ENCODE measurements at places on chromosomes 4 and X. TPM values are rescaled to one million over a fixed set of nuclear protein-coding genes. Genes with fewer than 3 reads are reported as not detected.

The RHOXF2B gene
- polyA plus RNA-seq, result not detected

The BMX gene
- 2.3 TPM for polyA plus RNA-seq

The EVC2 gene
- 4.0 TPM for polyA plus RNA-seq

The ARHGAP36 gene
- polyA plus RNA-seq, result 522 TPM

The MAGEA9B gene
- polyA plus RNA-seq, result not detected

The DMP1 gene
- polyA plus RNA-seq, result not detected

The KIAA1210 gene
- 0.12 TPM for polyA plus RNA-seq

The ASIC5 gene
- not detected for polyA plus RNA-seq

The SLC10A4 gene
- 1.0 TPM for polyA plus RNA-seq

The AMOT gene
- polyA plus RNA-seq, result 39.0 TPM

The ATP1B4 gene
- polyA plus RNA-seq, result 296 TPM

The ESX1 gene
- not detected for polyA plus RNA-seq

The TRPC5OS gene
- polyA plus RNA-seq, result 0.21 TPM

The TSPAN6 gene
- polyA plus RNA-seq, result 24.8 TPM

The ASB9 gene
- 3.5 TPM for polyA plus RNA-seq

The PRSS48 gene
- not detected for polyA plus RNA-seq

The DGAT2L6 gene
- not detected for polyA plus RNA-seq

The COL25A1 gene
- polyA plus RNA-seq, result 4.5 TPM

The PCYT1B gene
- polyA plus RNA-seq, result 1.2 TPM

The TLR1 gene
- 3.1 TPM for polyA plus RNA-seq

The DRD5 gene
- 0.44 TPM for polyA plus RNA-seq

The RPA4 gene
- polyA plus RNA-seq, result 0.13 TPM

The UGT8 gene
- 0.28 TPM for polyA plus RNA-seq

The ZGRF1 gene
- polyA plus RNA-seq, result 8.5 TPM

The MAGEB17 gene
- 0.13 TPM for polyA plus RNA-seq

The KCNIP4 gene
- 1.8 TPM for polyA plus RNA-seq

The CPLX1 gene
- 0.28 TPM for polyA plus RNA-seq

The ARHGAP4 gene
- polyA plus RNA-seq, result 26.4 TPM

The MTNR1A gene
- not detected for polyA plus RNA-seq

The NOP14 gene
- polyA plus RNA-seq, result 27.0 TPM

The GABRG1 gene
- not detected for polyA plus RNA-seq

The RGN gene
- 2.4 TPM for polyA plus RNA-seq

The VEGFC gene
- polyA plus RNA-seq, result 8.4 TPM

The TKTL2 gene
- not detected for polyA plus RNA-seq

The CT45A1 gene
- not detected for polyA plus RNA-seq

The ZNF674 gene
- 4.1 TPM for polyA plus RNA-seq

The RTL5 gene
- 10.3 TPM for polyA plus RNA-seq

The PABPC1L2A gene
- not detected for polyA plus RNA-seq

The MFSD8 gene
- polyA plus RNA-seq, result 17.3 TPM

The HS6ST2 gene
- 48.2 TPM for polyA plus RNA-seq

The ITIH6 gene
- polyA plus RNA-seq, result 0.80 TPM

The SLC49A3 gene
- 19.1 TPM for polyA plus RNA-seq

The NDST3 gene
- not detected for polyA plus RNA-seq

The PSAPL1 gene
- polyA plus RNA-seq, result not detected

The DUX4 gene
- 0.58 TPM for polyA plus RNA-seq

The OR13H1 gene
- polyA plus RNA-seq, result not detected

The TMEM255A gene
- polyA plus RNA-seq, result 15.0 TPM

The TFDP3 gene
- polyA plus RNA-seq, result not detected

The TMEM185A gene
- 35.1 TPM for polyA plus RNA-seq

The FABP2 gene
- not detected for polyA plus RNA-seq

The LARP1B gene
- polyA plus RNA-seq, result 20.3 TPM

The TEX11 gene
- 0.23 TPM for polyA plus RNA-seq

The MAGEA12 gene
- not detected for polyA plus RNA-seq

The MAGEA3 gene
- polyA plus RNA-seq, result not detected

The IQCM gene
- 0.12 TPM for polyA plus RNA-seq

The PCDH7 gene
- polyA plus RNA-seq, result 34.1 TPM

The PDCL2 gene
- not detected for polyA plus RNA-seq

The MAGEE2 gene
- polyA plus RNA-seq, result 0.35 TPM

Data from hindlimb muscle (tissue), 1 donor.